LHCN-M2 (cell line): ENCODE measurements at places on chromosomes 1 and 21. TPM values are rescaled to one million over a fixed set of nuclear protein-coding genes. Genes with fewer than 3 reads are reported as not detected.

Gene TMEM269
- 0.06 TPM in 1 of 2 replicates, not detected in the other for total RNA-seq

Gene AKR7A3
- 0.92 and 1.7 TPM in 2 replicates for total RNA-seq

GRCh38 chr1:228402641-228403025, 4.0 kb downstream of the TRIM11 start:
- no peak for DNase-seq

- no peak for DNase-seq
These were observed 16.9 kb upstream of the MAP10 start for GRCh38 chr1:232788235-232788872.
